ENCODE measurements at places on chromosomes 16 and 17.

DNA sequence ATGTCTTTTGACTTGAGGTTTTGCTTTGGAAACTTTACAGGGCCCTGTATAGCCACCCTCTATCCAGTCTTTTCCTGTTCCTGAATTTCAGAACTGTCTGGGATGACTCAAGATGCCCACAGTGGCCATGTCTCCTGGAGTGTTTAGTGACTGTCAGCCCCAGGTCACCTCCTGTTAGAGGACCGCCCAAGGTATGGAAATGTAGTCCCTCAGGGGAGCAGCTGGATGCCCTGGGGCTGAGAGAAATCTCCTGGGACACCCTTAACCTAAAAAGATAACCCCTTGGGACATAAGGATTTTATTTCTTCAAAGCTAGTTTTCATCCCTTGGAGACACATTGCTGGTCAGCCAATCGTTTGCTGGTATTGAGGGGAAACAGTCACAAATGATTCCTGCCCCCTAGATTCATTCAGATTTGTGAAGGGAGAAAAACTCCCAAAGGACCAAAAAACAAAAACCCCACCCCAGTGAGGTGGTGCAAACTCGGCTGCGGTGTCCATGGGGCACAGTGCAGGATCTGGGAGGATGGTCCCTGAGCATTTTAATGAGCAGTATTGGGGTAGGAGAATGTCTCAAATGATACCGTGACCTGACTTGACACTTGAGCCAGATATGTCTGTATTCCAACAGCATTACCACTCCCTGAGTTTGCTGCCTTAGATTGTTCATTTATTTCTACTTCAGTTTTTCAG lies 1.7 kb downstream of the ZNF267 start:
- DNase-seq, result no peak

DNA sequence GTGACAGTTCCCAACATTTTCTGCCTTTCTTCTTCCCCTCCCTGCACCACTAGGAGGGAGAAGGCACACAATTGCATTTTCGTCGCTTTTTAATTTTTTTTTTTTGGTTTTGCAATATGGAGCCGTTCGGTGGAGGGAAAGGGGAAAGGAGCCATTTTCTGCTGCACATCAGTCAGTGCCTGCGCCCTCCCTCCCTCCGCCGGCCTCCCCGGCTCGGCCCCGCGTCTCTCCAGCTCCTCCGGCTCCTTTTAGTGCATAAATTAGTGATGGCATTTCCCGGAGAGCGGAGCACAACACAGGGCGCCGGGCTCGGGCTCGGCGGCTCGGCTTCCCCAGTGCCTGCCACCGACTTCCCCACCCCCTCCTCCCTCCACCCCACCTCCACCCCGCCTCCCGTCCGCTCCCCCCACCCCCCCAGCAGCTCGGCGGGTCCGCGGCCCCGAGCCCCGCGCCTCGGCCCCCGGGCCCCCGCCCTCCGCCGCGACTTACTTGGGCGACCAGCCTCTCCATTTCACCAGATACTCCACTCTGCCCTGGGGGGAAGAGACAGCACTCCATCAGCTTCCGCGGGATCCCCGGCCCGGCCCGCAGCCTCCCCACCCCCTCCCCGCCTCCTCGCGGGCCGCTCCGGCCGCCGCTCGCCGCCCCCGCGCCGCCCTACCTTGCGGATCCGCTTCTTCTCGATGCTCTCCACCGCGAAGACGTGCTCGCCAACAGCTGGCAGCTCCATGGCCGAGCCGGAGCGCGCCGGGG lies 542 bp downstream of the CBX4 start:
- DNase-seq, result peak; percentile 87

DNA sequence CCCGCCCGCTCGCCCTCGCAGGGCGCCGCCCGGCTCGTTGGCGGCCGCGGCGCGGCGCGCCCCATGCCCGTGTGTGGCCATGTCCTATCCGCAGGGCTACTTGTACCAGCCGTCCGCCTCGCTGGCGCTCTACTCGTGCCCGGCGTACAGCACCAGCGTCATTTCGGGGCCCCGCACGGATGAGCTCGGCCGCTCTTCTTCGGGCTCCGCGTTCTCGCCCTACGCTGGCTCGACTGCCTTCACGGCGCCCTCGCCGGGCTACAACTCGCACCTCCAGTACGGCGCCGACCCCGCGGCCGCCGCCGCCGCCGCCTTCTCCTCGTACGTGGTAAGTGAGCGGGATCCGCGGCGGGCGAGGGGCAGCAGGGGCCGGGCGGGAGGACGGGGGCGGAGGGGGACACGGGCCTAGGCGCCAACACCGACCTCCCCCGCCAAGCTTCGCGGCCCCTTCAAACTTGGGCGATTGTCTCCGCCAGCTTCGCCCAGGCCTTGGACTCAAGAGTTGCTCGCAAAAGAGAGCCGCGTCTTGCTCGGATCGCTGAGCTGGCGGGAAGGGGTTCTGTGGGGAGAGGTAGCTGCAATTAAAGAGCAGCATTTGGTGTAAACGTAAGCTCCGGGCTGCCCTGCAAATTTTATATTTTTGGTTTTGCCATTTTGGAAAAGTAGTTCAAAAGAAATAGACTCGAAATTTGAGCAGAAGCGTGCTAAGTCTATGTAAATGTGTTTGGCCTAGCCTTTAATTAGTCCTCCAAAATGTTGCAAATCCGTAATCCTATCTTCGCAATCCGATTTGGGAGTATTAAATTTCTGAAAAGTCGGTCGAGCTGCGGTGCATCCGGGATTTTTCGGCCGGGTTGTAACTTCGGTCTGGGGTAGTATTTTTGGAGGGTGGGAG lies 702 bp downstream of the IRX5 start:
- peak; percentile 50 for DNase-seq

DNA sequence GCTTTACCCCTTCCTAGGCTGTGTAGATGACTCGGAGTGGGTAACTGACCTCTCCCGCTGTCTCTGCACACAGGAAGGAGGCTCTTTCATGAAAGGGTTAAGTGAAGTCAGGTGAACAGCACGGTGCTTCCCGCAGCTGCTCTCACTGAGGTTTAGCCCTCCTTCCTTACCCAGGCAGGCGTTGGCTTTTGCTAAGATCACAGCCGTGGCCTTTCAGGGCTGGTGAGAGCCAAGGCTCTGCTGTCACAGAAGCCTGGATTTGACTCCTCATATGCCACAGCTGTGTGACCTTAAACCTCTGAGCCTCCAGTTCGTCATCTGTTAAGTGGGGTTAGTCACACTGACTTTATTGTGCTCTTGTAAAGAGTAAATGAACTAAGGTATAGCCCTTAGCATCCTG lies 90.9 kb upstream of the PLCG2 start:
- no peak for DNase-seq

DNA sequence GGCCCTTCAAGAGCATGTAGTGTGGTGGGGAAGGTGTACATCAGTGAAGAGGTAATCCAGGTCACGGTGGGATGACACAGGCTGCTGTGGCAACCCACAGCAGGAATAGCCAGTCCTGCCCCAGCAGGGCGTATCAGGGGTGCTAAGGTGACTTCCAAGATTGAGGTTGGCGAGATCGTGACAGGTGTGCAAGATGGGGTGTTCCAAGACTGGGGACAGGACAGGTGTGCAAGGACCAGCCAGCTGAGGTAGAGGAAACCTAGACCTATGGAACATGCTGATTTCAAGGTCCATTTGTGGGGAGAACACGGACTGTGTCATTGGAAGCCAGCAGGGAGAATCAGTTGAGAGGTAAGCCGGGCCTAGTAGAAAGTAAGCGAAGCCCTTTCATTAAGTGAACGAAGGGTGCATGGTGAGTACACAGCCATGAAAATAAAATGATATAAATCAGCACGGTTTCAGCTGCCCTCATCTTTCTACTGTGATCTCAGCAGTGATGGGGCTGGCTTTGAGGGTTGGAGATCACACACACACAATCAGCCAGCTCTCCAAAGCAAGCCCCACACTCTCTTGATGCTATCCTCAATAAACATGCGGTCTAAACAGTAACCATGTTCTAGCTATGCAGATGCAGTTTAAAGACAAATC lies 497.0 kb downstream of the WWOX start:
- DNase-seq, result no peak

- no peak for DNase-seq
Observed at GRCh38 chr16:51876934-51877333, 670.0 kb downstream of the TOX3 start.

Data from H9 (cell line).